ENCODE measurements at places on chromosomes 7 and 10.

DNA sequence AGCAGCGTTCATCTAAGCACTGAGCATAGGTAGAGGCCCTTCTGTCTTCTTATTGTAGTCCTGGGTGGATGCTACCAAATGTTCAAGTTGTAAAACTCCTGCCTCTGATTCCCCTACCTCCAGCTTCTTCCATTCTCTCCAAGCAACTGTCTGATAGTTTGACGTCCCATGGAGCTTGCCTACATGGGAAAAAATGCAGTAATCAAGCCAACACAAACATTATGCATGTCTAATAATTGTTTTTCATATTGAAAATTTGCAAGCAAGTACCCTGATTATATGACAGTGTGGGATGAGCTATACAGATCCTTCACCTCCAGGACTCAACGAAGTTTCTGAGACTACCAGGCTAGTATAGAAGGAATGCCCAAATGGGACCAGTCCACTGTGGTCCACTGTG, 31.0 kb upstream of the TRUB1 start:
- no peak for DNase-seq

DNA sequence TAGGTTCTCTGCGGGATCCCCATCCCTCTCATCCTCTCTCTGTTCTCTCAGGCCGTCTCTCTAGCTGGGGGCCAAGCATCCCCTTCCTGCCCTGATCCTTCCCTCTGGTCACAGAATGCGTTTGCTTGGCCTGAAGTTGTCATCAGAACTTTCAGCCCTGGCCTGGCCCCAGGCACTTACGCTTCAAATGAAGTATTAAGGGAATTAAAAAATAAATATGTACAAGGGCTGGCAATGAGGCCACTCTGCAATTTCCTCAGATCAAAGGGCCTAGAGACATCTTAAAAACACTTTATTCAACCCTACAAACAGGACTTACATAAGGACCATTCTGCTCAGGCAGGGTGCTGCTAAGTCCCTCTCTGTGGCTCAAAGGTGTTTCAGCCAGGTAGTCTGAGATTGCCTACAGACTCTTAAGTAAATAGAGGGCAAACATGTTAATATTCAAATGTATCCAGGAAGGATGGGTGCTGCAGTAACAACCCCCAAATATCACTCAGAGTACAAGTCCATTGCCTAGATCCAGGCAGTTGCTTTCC, 16.0 kb downstream of the SFTPD start:
- DNase-seq, result no peak

GRCh38 chr7:155597753-155598140, 46.7 kb upstream of the RBM33 start:
- DNase-seq, result no peak

DNA sequence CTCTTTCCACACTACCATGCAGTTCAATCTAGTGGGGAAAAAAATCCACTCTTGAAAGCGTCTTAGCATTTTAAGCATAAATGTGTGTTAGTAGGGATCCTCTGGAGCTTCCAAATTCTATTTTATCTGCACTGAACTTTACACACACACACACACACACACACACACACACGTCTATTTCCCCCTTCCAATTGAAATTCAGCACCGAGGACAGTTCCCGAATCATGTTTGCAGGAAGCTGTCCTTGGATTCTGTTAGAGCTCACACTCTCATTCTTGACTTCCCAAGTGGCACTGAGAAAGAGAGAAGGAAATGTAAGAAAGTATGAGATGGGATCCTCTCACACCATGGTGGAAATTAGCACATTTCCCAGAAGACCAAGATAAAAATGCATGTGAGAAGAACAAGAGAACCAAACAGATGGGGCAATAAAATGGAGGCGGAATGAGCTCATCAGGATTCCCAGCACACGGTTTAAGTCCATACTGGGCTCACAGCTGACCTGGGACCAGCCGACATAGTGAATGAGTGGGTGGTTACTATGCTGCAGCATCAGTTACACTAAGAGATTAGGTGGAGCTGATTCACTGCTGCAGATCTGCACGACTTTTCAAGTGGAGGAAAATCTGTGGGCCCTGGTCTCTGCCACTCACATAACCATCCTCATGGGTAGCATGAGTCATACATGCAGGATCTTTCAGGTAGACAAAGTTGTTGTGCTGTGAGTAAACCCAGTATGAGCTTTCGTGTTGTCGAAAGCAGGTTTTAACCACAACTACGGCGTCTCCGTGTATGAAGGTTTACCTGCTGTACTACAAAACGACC, 3.3 kb upstream of the NPTX2 start:
- DNase-seq, result peak; percentile 36

DNA sequence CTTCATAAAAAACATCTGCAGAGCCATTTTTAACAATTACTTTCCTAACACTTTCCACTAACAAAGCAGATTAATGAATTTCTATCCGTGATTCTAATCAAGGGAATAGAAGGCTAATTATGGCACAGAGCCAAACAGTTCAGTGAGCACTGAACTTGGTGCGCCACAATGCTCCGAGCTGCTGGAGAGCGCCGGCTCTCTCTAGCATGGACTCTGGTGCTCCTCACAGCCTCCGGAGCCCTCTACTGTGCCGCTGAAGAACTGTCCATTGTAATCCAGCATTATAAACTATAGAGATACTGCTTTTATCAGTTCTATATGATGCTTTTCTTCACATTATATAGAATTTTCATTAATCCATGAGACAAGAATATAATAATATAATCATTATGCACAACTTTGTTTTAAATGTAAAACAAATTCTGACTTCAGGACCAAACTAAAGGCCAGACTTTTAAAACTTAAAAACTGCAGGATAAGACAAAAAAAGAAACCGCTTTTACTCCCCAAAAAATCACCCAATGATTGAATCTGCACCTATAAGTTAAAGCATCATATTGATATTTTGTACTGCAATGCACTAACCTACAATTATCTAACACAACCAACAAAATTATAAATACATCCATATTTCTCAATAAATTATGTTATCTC, 123.6 kb downstream of the RNF32 start:
- no peak for DNase-seq

DNA sequence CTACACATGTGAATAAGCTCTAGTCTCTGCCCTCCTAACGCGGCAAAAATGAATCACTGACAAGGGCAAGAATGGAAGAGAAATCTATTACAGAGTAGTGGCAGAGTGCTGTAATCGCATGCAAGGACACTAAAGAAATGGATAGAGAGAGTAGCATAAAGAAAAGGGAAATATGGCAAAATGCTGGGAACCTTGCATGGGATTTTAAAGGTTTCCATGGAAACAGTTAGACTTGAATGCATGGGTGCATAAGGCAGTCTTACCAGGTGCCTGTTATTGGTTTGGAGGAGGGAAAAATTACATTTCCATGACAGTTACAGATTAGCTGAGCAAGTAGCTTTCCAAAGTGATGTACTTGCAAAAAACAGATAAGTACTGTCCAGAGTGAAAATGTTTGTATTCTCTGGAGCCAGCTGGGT, 233.4 kb downstream of the PTN start:
- no peak for DNase-seq

- no peak for DNase-seq
These were observed 387.6 kb upstream of the NRP1 start for GRCh38 chr10:33722067-33722466.

GRCh38 chr7:112120696-112121217, 85.4 kb downstream of the DOCK4 start:
- no peak for DNase-seq

DNA sequence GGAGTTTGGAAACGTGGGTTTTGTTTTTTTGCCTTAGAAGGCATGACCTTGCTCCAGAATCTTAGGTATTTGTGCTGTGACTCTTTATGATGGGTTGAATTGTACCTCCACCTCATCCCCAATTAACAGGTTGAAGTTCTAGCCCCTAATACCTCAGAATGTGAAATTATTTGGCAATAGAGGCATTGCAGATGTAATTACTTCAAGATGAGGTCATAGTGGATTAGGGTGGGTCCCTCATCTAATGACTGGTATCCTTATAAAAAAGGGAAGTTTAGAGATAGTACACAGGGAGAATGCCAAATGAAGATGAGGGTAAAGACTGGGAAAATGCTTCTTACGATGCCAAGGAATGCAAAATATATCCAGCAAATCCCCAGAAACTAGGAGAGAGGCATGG, 3.0 kb upstream of the FAM200A start:
- no peak for DNase-seq

GRCh38 chr7:134175334-134176036, 48.3 kb downstream of the LRGUK start:
- no peak for DNase-seq

GRCh38 chr7:152521420-152522337, 85.9 kb upstream of the KMT2C start:
- DNase-seq, result no peak

GRCh38 chr10:101397140-101397539, 43.2 kb downstream of the BTRC start:
- DNase-seq, result peak; percentile 23

DNA sequence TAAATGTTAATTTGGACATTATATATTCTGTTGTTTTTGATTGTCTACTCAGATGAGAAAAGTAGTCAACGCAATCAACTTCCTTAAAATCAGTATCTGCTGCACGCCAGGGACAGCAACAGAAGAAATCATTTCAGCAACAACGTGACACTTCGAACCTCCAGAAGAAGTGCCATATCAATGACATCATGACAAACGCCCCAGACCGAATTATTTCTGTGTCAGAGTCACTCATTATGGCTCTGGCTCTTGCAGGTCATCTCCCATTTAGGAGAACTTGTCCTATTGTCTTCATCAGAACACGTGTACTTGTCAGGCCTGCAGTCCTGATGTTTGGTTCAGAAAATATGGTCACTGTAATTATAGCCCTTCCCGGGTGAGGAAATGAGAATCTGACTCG, 276.3 kb downstream of the ADARB2 start:
- no peak for DNase-seq

GRCh38 chr7:124497176-124497575, 268.4 kb downstream of the GPR37 start:
- no peak for DNase-seq

DNA sequence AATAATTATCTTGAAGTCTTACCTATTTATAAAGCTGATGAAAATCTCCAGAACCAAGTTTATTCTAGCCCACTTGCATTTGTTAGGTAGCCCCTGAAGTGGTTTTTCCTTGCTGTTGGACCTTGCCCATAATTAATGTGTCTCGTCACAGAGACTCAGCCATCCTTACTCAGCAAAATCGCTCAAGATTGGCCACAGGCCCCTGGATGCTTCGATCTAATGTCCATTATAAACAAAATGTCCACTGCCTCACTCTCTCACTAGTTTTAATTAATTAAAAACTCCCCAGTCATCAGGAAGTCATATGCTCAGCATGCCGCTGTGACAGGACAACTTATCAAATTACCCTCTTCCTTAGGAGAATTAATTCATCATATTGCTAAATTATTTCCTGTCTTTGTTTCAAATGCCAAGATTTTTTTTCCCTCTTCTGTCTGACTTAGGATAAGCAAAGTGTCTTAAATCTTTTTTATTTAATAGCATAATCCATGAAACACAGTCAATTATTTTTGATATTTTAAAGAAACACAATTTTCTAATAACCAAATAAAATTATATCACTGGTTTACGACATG, 126.8 kb upstream of the PCLO start:
- DNase-seq, result no peak

GRCh38 chr10:132202070-132202970, 15.6 kb downstream of the DPYSL4 start:
- DNase-seq, result no peak

DNA sequence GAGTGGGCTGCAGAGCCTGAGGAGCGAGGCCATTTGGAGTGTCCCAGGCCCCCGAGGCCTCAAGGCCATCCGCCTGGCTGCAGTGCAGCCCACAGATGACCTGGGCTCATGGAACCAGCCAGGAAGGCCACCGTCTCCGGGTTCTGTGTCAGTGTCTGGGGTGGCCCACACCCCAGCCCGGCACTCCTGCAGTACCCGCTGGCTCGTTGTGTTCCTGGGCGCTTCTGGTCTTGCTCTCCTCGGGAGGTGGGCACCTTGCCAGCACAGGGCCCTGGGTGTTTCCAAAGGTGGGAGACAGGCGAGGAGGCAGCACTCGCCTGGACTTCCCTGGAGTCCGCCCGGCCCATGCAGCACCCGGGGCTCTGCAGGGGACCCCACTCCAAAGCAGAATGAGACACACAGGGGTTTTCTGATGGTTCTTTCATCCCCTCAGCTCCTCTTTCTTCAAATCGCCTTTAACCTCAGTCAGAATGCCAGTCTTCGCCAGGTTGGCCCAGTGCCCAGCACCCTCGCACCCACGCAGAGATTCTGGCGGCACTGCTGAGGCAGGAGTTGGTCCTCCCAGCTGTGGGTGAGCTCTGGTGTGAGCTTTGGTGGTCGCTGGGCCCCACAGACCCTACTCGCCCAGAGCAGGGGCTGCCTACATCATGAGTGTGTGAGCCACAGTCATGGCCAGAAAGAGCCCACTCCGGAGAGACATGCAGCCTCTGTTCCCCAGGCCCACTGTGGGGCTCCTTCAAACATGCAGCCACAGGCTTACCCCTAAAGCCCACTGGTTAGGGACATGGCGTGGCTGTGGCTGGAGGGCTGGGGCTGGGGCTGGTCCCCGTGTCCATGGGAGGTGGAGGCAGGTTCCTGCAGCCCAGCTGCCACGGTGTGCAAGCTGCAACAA, 155.7 kb downstream of the EBF3 start:
- DNase-seq, result no peak

DNA sequence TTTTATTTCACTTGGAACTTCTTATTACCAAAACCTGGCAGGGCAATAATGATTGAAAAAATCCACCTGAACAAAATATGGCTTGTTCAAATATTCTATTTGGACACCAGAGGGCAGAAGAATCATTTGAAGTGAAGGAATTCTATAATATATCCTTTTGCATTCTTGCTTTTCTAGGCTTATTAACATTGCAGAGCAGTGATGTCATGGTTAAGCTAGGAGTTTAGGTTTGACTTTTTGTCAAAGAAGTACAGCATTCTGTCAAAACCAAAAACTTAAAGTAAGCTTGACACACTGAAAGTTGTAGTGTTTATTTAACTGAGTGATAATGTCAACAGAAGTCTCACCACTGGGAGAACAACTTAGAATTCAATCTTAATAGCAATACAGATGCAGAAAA, 156.0 kb downstream of the SEMA3D start:
- DNase-seq, result peak; percentile 58

DNA sequence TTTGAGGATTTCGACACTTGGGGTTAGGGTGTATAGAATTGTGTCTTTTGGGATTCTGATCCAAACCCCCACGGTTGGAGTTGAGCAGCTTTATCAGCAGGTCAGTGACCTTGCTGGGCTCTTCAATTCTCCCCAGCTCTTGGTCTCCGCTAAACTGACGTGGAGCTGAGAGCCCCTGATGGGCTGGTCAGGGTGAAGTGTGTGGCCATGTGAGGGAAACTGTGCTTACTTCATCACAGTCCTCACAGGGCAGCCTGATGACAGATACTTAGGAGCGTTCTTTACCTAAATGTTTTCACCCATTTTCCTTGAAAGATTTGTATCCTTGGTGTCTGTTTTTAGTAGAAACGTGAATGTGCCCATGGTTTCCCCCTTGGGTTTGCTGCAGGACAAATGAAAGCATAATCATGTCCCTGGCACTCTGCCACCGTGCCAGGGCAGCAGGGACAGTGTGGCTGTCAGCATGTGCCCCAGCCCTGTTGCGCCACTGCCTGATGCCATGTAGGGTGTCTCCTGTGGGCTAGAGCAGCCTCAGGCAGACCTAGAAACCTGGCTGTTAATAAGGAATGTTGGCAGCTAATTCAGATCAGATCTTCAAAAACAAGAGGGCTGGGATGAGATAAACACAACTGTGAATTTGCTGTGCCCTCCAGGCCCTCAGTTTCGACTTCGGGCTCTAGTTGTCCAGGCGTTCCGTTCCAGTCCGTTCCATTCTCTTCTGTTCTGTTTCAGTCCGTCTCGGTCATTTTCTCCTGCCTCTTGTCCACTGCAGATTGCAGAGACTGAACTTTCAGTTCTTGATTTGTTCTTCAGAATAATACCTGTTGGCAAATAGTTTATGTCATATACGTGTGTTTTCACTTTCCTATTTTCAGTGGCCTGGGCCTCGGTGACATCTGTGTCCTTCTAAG, 96.8 kb downstream of the TRRAP start:
- DNase-seq, result no peak
